ENCODE measurements at places on chromosomes 4 and X. TPM values are rescaled to one million over a fixed set of nuclear protein-coding genes. Genes with fewer than 3 reads are reported as not detected.

DNA sequence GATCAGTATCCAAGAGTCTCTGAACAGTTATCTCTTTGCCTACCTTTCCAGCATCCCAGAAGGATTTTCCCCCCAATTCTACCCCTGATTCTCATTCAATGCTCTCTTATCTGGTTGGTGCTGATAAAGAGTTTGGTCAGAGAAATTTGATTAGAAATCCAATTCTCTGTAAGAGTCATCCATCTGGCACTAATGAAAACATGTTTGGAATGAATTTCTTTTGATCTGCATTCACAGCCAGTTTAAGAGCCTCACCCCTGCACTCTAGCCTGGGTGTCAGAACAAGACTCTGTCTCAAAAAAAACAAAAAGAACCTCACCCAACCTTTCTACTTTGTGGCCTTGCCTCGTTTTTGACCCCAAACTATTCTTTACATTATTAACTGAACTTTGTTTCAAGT, 122.1 kb downstream of the MANBA start:
- no peaks in the 10 kb centered on the region for H3K27me3 ChIP-seq
- no peaks in the 10 kb centered on the region for H3K4me1 ChIP-seq
- DNase-seq: no peak
- no peaks in the 10 kb centered on the region for H3K36me3 ChIP-seq

DNA sequence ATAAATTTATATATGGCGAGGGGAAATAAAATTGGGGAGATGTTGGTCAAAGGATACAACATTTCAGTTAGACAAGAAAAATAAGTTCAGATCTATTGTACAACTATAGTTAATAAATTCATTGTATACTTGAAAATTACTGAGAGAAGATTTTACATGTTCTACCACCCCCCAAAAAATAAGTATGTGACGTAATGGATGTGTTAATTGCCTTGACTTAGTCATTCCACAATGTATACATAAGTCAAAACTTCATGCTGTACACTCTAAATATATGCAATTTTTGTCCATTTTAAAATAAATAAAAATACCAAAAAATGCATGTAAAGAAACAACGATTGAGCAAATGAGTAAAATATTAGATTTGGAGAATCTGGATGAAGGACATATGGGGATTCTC, 1.8 kb downstream of the USP11 start:
- H3K36me3 ChIP-seq: no peaks in the 10 kb centered on the region
- peaks cover 8% of the 10 kb centered on the region for H3K4me1 ChIP-seq
- H3K4me3 ChIP-seq: peak overlapping the region; percentile 55
- H3K27me3 ChIP-seq: no peaks in the 10 kb centered on the region
- peak overlapping the region; percentile 94 for H3K27ac ChIP-seq
- DNase-seq: no peak

- H3K4me1 ChIP-seq: no peaks in the 10 kb centered on the region
- H3K27ac ChIP-seq: no peak overlapping the region
- DNase-seq: no peak
- no peaks in the 10 kb centered on the region for H3K27me3 ChIP-seq
These were observed 393.6 kb downstream of the IL15 start for GRCh38 chr4:142030010-142030409.

DNA sequence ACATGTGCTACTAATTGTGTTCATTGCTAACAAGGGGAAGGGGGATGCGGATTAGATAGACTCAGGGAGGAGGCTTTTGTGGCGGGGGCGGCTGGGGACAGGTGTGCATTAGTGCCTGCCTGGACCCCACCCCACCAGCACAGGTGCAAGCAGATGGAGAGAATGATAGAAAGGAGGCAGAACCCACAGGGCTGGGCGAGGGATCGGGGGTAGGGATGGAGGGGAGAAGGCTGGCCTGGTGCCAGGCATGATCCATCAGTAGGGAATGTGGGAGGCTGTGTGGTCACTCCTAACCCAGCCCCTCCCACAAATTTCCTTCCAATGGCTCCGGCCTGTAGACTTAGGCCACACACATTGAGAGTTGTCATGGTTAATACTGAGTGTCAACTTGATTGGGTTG, 30.5 kb upstream of the CRMP1 start:
- no peaks in the 10 kb centered on the region for H3K27me3 ChIP-seq
- H3K4me3 ChIP-seq: no peak overlapping the region
- H3K27ac ChIP-seq: no peak overlapping the region
- H3K4me1 ChIP-seq: no peaks in the 10 kb centered on the region

GRCh38 chr4:53852343-53852742, 212.1 kb downstream of the CHIC2 start:
- no peaks in the 10 kb centered on the region for H3K27me3 ChIP-seq
- H3K27ac ChIP-seq: no peak overlapping the region
- no peak overlapping the region for H3K4me3 ChIP-seq
- H3K4me1 ChIP-seq: no peaks in the 10 kb centered on the region
- DNase-seq: no peak

DNA sequence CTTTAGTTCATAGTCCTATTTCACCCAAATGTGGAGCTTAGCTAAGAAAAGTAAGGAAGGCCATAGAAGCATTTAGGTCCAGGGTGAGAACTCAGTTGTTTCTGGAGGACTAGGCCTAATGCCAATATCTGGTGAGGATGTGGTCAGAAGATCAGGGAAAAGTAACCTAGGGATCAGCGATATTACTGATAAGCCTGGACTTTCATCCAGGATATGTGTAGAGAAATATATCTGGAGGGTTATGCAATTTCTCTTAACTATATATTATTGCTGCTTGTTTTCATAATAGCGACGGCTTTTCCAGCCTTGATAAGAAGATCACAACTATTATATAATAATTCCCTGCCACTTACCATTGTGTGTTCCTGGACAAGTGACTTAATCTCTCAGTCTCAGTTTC, 81.1 kb downstream of the FRAS1 start:
- no peak overlapping the region for H3K27ac ChIP-seq
- no peaks in the 10 kb centered on the region for H3K36me3 ChIP-seq
- no peak for DNase-seq
- H3K27me3 ChIP-seq: no peaks in the 10 kb centered on the region
- H3K4me1 ChIP-seq: no peaks in the 10 kb centered on the region
- H3K4me3 ChIP-seq: no peak overlapping the region

DNA sequence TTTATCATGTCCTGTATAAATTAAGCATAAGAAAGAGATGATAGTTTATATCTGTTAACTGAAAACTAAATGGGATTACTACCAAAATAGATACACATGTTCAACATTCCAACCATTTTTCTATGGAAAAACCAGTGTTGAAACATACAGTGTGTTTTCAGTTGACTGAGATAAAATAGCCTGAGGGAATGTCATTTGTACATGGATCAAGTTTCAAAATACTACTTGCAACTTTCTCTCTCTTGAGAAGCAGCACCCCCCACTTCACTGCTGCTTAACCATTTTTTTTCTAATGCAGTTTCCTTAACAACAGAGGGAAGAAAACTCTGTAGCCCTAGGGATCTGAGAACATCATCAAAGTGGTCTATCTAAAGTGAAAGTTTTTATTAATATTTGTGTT, 70.8 kb downstream of the NPNT start:
- H3K27ac ChIP-seq: no peak overlapping the region
- H3K4me3 ChIP-seq: no peak overlapping the region
- H3K36me3 ChIP-seq: no peaks in the 10 kb centered on the region
- no peaks in the 10 kb centered on the region for H3K4me1 ChIP-seq
- DNase-seq: no peak

GRCh38 chr4:76256968-76257367, 5.4 kb downstream of the FAM47E start:
- H3K4me1 ChIP-seq: no peaks in the 10 kb centered on the region
- H3K27ac ChIP-seq: no peak overlapping the region
- H3K4me3 ChIP-seq: no peak overlapping the region
- no peaks in the 10 kb centered on the region for H3K27me3 ChIP-seq
- DNase-seq: no peak

- H3K27ac ChIP-seq: no peak overlapping the region
- H3K4me3 ChIP-seq: no peak overlapping the region
- no peaks in the 10 kb centered on the region for H3K36me3 ChIP-seq
- no peak for DNase-seq
- H3K27me3 ChIP-seq: no peaks in the 10 kb centered on the region
- no peaks in the 10 kb centered on the region for H3K4me1 ChIP-seq
These were observed 439.2 kb upstream of the FAM47C start for GRCh38 chrX:36568946-36569345.

GRCh38 chr4:12933760-12934221, 550.3 kb downstream of the RAB28 start:
- H3K27ac ChIP-seq: no peak overlapping the region
- DNase-seq: no peak
- no peak overlapping the region for H3K4me3 ChIP-seq
- no peaks in the 10 kb centered on the region for H3K27me3 ChIP-seq

The ADH4 gene
- not detected for total RNA-seq

The RASL11B gene
- total RNA-seq: not detected

The NUDT10 gene
- 0.55 TPM for total RNA-seq
